ENCODE measurements at places on chromosomes 7 and 10. TPM values are rescaled to one million over a fixed set of nuclear protein-coding genes. Genes with fewer than 3 reads are reported as not detected.

- H3K4me3 ChIP-seq = no peak overlapping the region
- no peaks in the 10 kb centered on the region for H3K27me3 ChIP-seq
- DNase-seq = no peak
- no peaks in the 10 kb centered on the region for H3K36me3 ChIP-seq
These were observed 210.3 kb downstream of the POM121L12 start for GRCh38 chr7:53245721-53246120.

GRCh38 chr7:123505221-123505620, 29.2 kb downstream of the IQUB start:
- no peak overlapping the region for H3K4me3 ChIP-seq
- no peak overlapping the region for H3K27ac ChIP-seq
- no peaks in the 10 kb centered on the region for H3K4me1 ChIP-seq
- no peaks in the 10 kb centered on the region for H3K27me3 ChIP-seq
- no peak for DNase-seq
- H3K36me3 ChIP-seq = no peaks in the 10 kb centered on the region

DNA sequence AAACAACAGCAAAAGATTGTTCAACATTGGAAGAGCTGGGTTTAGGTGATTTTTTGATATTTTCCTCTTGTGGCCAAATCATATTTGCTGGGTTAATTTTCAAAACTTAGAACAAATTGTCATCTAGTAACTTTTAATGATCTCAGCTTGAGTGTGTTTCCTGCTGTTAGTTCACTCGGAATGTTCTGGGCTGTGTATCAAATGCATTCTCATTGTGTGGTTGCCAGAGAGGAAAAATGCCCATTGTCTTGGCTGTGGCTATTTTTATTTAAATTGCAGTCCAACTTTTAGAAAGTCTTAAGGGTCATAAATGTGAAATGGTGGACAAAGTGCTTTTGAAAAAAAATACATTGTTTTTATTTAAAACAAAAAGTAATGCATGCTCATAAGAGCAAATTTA, 542.0 kb downstream of the TNS3 start:
- no peak overlapping the region for H3K27ac ChIP-seq
- no peaks in the 10 kb centered on the region for H3K27me3 ChIP-seq
- H3K4me1 ChIP-seq = peaks cover 27% of the 10 kb centered on the region
- H3K36me3 ChIP-seq = no peaks in the 10 kb centered on the region

- peak; percentile 89 for DNase-seq
- no peaks in the 10 kb centered on the region for H3K27me3 ChIP-seq
- peaks cover 49% of the 10 kb centered on the region for H3K4me1 ChIP-seq
- peak overlapping the region; percentile 83 for H3K27ac ChIP-seq
These were observed 58.2 kb upstream of the DNAAF5 start for GRCh38 chr7:668139-668931.

GRCh38 chr10:58824396-58824795, 311.7 kb downstream of the BICC1 start:
- no peaks in the 10 kb centered on the region for H3K4me1 ChIP-seq
- H3K4me3 ChIP-seq = no peak overlapping the region
- no peaks in the 10 kb centered on the region for H3K27me3 ChIP-seq

- H3K4me1 ChIP-seq = no peaks in the 10 kb centered on the region
- no peak overlapping the region for H3K4me3 ChIP-seq
- no peaks in the 10 kb centered on the region for H3K27me3 ChIP-seq
- H3K27ac ChIP-seq = no peak overlapping the region
- H3K36me3 ChIP-seq = no peaks in the 10 kb centered on the region
These were observed 32.8 kb downstream of the SLC26A4 start for GRCh38 chr7:107693396-107693795.

DNA sequence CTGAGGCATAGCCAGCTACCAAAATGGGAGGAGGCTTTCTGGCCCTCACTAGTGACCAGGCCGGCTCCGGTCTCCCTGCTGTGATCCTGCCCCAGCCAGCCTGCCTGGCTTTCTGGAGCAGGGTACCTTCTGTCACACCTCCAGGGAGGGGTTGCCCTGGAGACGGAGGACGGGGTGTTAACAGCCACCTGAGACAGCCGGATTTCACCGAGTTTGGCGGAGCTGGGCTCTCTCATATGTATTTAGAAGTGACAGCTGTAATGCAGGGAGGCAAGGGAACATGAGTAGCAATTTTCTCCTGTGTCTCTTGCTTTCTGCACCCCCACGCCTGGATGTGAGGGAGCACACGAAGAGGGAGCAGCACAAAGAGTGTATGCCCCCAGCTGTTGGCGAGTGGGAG, 473.3 kb downstream of the PLXNA4 start:
- no peak for DNase-seq
- H3K27me3 ChIP-seq = no peaks in the 10 kb centered on the region
- H3K36me3 ChIP-seq = no peaks in the 10 kb centered on the region
- no peaks in the 10 kb centered on the region for H3K4me1 ChIP-seq
- no peak overlapping the region for H3K4me3 ChIP-seq

DNA sequence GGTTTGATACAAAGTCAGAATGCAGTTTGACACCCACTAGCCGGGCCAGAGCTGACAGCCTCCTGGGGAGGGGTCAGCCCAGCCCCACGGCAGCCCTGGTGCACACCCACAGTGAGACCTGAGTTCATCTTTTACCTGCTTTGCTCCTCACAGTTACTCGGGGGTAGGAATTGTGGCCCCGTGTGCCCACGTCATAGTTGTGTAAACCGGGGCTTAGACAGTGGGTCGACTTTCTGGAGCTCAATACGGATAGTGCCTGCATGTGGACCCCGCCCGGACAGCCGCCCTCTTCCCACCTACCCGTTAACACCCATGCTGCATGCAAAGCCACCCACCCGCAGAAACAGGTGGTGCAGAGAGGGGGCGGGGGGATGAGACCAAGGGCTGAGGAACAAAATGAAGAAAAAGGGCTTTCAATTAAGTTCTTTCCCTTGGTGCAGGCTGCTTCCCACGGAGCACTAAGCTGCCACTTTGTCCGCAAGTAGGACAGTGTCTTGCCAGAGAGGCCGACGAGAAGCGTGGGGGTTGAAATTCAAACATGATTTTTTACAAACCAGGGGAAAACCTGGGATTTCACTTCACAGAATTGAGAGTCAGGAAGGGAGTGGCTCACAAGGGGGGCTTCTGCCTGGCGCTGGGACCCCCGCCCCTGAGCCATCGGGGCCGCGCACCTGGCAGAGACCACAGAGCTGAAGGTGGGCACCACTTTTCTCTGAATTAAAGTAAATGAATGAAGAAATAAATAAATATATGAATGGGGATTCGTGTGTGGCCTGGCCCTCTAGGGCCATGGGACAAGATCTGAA, 24.6 kb upstream of the FOXL3 start:
- peaks cover 16% of the 10 kb centered on the region for H3K36me3 ChIP-seq
- no peaks in the 10 kb centered on the region for H3K4me1 ChIP-seq
- H3K27me3 ChIP-seq = no peaks in the 10 kb centered on the region

GRCh38 chr7:27605689-27606269, 56.9 kb downstream of the HIBADH start:
- peaks cover 28% of the 10 kb centered on the region for H3K4me1 ChIP-seq
- no peak overlapping the region for H3K4me3 ChIP-seq
- no peak overlapping the region for H3K27ac ChIP-seq
- H3K27me3 ChIP-seq = no peaks in the 10 kb centered on the region

DNA sequence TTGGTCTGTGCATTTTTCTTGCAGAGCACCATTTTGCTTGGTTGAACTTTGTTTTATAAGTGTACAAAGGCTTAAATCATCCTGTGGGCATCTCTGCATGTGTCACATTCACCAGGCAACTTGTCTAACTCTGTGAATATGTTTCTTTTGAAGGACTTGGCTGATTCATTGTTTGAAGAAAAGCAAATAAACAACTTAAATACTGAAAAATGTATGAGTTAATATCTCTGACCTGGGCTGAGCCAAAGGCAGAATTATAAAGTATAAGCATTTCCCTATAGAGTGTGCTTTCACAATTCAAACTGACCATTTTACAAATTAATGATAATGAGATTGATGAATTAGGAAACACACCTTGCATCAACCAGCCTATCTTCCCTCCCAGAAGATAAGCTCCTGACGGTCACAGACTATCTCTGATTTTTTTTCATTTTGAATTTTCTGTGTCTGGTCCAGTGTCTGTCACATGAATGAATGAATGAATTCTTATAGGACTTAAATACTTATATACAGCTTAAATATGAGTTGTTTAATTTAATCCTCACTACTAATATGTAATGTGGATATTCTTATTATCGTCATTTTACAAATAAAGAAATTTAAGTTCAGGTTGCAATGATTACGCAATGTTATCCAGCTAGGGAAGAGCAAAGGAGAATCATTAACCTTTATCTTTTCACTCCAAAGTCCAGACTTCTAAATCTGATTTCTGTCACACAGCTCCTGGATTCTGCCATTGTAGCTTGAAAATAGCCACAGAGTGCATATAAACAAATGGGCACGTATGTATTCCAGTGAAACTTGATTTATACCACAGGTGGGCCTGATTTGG, 182.0 kb upstream of the PHYHIPL start:
- DNase-seq = no peak
- H3K4me1 ChIP-seq = no peaks in the 10 kb centered on the region
- no peak overlapping the region for H3K27ac ChIP-seq
- no peak overlapping the region for H3K4me3 ChIP-seq
- H3K27me3 ChIP-seq = no peaks in the 10 kb centered on the region

GRCh38 chr7:122972056-122972455, 23.4 kb downstream of the TAS2R16 start:
- no peaks in the 10 kb centered on the region for H3K36me3 ChIP-seq
- no peak overlapping the region for H3K27ac ChIP-seq
- H3K4me1 ChIP-seq = no peaks in the 10 kb centered on the region
- no peak overlapping the region for H3K4me3 ChIP-seq
- no peaks in the 10 kb centered on the region for H3K27me3 ChIP-seq

DNA sequence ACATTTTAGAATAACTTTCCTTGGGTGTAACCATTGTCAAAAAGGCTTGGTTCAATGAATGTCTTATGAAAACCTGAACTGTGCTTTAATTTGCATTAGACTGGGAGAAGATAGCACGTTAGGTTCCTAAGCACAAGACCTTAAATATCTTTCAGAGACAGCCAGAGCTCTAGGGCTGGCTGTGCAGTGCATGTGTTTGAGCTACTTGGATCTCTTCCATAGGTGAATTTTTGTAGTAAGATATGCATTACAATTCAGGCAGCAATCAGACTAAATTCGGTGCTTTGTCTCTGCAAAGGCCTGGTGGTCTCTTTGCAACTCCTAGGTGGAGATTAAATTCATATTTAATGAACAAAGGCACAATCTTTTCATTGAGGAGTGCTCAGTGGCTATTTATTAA, 192.0 kb downstream of the ZNF438 start:
- H3K27me3 ChIP-seq = no peaks in the 10 kb centered on the region
- H3K4me3 ChIP-seq = no peak overlapping the region
- H3K36me3 ChIP-seq = peaks cover 1% of the 10 kb centered on the region
- peak overlapping the region; percentile 69 for H3K27ac ChIP-seq
- peaks cover 48% of the 10 kb centered on the region for H3K4me1 ChIP-seq
- no peak for DNase-seq

GRCh38 chr7:129298268-129298893, 73.6 kb downstream of the AHCYL2 start:
- no peak overlapping the region for H3K27ac ChIP-seq
- no peak for DNase-seq
- H3K4me3 ChIP-seq = no peak overlapping the region
- no peaks in the 10 kb centered on the region for H3K36me3 ChIP-seq
- no peaks in the 10 kb centered on the region for H3K27me3 ChIP-seq
- H3K4me1 ChIP-seq = no peaks in the 10 kb centered on the region

- peak overlapping the region; percentile 99 for H3K27ac ChIP-seq
- DNase-seq = peak; percentile 86
- H3K27me3 ChIP-seq = no peaks in the 10 kb centered on the region
- peaks cover 42% of the 10 kb centered on the region for H3K4me1 ChIP-seq
- H3K36me3 ChIP-seq = no peaks in the 10 kb centered on the region
- peak overlapping the region; percentile 75 for H3K4me3 ChIP-seq
These were observed 1.8 kb downstream of the PFKFB3 start for GRCh38 chr10:6204341-6205191.

- H3K36me3 ChIP-seq = no peaks in the 10 kb centered on the region
- no peaks in the 10 kb centered on the region for H3K27me3 ChIP-seq
These were observed 12.0 kb downstream of the INPP5F start for GRCh38 chr10:119737823-119738222.

DNA sequence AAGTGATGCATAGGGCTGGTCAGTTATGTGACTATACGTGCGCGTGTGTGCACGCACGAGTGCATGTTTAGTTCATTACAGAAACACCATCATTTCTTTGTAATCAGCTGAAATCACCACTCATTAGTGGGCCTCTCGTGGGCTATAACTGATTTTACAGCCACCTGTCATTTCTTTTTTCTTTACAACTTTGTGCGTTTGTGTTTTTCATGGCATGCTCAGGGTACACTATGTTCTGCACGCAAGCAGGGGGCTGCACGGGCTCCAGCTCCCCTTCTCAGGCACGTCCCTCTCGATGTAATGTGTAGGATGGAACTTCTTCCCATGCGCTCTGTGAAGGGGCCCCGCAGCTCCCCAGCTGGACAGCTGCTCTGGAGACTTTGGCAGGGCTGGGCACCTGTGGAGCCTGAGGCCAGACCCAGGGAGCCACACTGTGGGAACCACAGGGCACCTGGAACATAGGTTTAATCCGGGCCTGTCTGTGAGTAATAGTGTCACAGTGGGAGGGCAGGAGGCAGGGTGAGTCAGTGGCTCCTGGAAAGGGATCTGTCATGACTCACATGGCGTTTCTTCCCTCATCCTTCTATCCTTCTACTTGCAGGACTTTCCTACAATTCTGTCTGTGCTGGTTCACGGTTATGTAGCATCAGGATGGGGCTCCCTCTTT, 4.9 kb downstream of the GCK start:
- DNase-seq = no peak
- no peak overlapping the region for H3K27ac ChIP-seq
- H3K4me3 ChIP-seq = no peak overlapping the region
- H3K27me3 ChIP-seq = no peaks in the 10 kb centered on the region
- H3K36me3 ChIP-seq = no peaks in the 10 kb centered on the region
- H3K4me1 ChIP-seq = no peaks in the 10 kb centered on the region

- H3K27ac ChIP-seq = no peak overlapping the region
- peaks cover 44% of the 10 kb centered on the region for H3K27me3 ChIP-seq
- no peak overlapping the region for H3K4me3 ChIP-seq
These were observed 18.6 kb downstream of the GOLGA7B start for GRCh38 chr10:97868134-97868685.

DNA sequence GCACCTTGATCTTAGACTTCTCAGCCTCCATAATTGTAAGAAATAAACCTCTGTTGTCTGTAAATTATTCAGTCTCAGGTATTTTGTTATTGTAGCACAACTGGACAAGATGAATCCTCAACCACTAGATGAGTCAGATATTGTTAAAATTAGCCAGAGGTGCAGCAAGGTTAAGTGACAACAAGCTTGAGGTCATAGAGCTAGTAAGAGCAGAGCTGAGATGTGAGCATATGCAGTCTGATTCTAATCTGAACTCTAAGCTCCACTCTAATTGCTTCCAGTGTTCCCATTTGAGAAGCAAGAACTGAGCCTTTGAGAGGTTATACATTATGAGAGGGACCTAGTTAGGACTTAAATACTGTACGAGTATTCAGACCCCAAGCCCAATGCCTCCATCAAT, 93.1 kb downstream of the FZD1 start:
- no peaks in the 10 kb centered on the region for H3K4me1 ChIP-seq
- H3K36me3 ChIP-seq = no peaks in the 10 kb centered on the region
- no peak overlapping the region for H3K4me3 ChIP-seq
- H3K27ac ChIP-seq = no peak overlapping the region
- no peaks in the 10 kb centered on the region for H3K27me3 ChIP-seq
- no peak for DNase-seq

Gene URGCP
- total RNA-seq = 27.3 TPM

Gene CPA4
- not detected for total RNA-seq

Gene LRRC61
- 14.0 TPM for total RNA-seq

Gene CD36
- 106 TPM for total RNA-seq

Gene SBDS
- total RNA-seq = 190 TPM

Gene ITGB1
- 891 TPM for total RNA-seq

Gene CFAP69
- total RNA-seq = 8.7 TPM
